ENCODE measurements at places on chromosomes 6 and 20.

- DNase-seq: no peak
These were observed 110.1 kb downstream of the BMP2 start for GRCh38 chr20:6877633-6878032.

- no peak for DNase-seq
These were observed 25.8 kb upstream of the TPBG start for GRCh38 chr6:82337688-82338257.

DNA sequence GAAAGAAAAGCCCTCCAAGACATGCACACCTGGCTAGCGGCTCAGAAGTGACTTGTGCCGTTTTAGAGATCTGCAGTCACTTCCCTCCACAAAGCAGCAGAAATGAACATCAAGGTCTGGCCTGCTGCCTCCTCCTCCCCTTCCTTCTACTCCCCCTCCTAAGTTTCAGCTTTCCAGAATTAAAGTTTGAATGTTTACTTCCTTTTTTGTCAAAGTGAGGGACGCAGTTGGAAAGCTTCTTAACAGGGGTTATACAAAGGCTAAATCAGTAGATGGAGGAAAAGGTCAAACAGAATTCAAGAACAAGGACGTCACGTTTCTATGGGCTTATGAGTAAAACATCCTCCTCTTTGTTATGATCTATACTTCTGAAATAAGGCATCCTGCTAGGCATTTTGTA is 227.7 kb downstream of the SLC35F1 start:
- DNase-seq: no peak

DNA sequence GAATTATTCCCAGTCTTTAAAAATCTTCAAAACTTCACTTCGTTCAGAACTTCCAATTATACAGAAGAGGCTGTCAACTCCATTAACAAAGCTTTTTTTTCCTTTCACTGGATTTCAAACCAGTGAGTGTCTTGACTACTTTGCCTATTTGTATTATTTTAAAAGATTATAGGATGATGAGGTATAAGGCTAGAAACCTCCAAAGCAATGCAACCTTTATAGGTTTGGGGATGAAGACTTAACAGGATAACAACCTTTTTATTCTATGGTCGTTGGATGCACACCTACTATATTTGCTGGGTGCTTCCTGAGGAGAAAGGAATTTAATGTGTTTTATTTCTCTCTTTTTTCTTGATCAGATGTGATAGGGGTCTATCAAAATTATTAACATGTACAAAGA is 1.9 kb upstream of the OVOL2 start:
- no peak for DNase-seq

- no peak for DNase-seq
These were observed 30.3 kb upstream of the SHLD1 start for GRCh38 chr20:5719861-5720403.

- no peak for DNase-seq
These were observed 37.8 kb upstream of the STX16 start for GRCh38 chr20:58613061-58613854.

DNA sequence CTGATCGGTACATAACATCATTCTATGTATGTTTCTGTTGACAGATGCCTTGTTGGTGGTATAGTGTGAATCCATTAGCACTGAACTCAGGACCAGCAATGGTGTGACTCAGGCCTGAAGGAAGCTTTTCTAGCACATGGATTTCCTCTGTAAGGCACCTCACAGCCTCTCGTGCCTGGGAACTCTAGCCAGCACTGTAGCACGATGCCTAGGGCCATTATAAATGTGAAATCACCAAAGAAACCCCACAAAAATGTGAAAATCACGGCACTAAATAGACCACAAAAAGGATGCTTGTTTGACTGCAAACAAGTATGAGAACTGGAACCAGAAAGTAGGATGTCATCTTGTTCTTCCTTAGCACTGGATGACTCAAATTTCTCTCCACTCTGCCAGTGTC is 63.7 kb upstream of the NKX2-2 start:
- DNase-seq: no peak

DNA sequence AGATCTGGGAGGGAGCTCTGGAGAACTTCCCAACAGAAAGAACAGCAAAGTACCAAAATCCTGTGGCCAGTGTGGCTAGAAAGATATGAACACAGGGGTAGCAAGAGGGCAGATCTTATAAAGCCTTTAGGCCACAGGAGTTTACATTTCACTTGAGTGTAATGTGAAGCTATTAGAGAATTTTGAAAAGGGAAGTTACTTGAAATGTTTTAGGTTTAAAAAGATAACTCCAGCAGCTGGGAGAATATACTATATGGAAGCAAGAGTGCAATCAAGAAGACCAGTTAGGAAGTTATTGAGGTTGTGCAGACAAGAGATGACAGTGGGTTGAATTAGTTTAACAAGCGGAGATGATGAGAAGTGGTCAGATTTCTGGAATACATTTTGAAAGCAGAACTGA is 7.9 kb downstream of the SUPT3H start:
- no peak for DNase-seq

All from SW480 (cell line).